ENCODE measurements at places on chromosomes 7 and 10.

- DNase-seq, result no peak
These were observed 534.3 kb downstream of the PARD3 start for GRCh38 chr10:34280599-34281374.

- DNase-seq, result peak; percentile 69
These were observed 1.3 kb downstream of the CYTH3 start for GRCh38 chr7:6271060-6271658.

GRCh38 chr7:133253519-133253875 lies 619 bp downstream of the EXOC4 start:
- no peak for DNase-seq

DNA sequence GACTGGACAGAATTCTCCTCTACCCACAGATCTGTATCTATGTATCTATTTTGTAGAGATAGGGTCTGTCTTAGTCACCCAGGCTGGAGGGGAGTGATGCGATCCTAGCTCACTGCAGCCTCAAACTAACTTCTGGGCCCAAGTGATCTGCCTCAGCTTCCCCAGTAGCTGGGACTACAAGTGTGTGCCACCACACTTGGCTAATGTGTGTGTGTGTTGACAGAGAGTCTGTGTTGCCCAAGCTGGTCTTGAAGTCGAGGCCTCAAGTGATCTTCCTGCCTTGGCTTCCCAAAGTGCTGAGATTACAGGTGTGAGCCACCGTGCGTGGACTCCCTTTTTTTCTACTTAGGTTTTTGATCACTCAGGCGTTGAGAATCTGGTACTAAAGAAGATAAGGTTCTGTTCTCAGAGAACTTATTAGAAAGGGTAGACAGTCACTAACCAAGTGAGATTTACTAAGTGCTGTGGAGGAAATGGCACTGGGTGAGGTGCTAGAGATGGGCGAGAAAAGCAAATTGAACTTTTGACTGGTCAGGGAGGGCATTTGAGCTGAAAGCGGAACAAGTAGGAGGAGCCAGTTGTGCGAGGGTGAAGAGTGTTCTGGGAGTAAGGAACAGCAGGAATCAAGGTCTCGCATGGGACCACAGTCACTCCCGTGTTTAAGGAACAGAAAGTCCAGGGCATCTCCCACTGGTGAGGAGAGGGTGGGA lies 18.0 kb downstream of the NDUFB2 start:
- DNase-seq, result no peak

GRCh38 chr7:94394109-94394436 lies 622 bp upstream of the COL1A2 start:
- no peak for DNase-seq

DNA sequence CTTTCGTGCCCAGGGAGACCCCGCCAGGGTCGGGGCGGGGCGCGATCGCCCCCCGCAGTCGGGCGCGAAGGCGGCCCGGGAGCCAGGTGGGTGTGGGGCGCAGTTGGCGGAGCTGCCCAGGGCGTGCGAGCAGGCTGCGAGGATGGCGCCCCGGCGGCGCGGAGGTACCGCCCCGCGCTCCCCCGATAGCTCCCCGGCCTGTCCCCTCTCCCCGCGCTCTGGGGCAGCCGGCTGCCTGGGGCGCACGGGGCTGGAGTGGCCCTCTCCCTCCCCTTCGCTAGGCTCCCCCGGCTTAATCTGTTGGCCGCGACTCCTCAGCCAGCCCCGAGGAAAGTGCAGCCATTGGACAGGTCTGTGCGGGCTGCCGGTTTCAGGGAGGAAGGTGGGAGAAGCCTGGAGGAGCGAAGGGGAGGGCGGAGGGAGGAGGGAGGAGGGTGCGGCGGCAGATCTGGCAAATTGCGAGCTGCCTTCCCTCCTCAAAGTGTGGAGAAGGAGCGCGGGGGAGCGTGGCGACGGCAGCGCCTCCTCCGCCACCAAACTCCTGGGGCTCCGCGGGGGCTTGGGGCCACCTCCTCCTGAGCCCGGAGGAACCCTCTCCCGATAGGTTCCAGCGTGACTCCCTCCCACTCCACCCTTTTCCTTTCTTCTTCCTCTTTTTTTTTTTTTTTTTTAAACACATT lies 361 bp upstream of the PLXDC2 start:
- DNase-seq, result peak; percentile 93

DNA sequence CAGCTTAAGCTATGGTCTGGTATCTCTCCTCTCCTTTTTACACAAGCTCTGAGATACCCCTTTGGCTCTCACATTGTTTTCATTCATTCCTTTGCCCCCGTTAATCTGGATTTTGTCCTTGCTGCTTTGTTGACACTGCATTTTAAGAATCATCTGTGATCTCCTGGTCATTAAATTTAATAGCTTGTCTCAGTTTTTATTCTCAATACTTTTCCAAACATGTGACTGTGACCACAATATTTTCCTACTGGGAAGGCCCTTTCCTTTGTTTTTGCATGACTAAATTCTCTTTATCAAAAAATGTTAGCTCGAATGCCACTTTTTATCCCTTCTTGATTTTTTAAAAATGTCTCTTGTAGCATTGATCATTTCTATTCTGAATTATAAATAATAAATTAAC lies 171.2 kb downstream of the SUGCT start:
- DNase-seq, result no peak
